ENCODE measurements at places on chromosomes 16 and 17.
A peak's percentile ranks its signal among the peaks of the same experiment; 100 is the strongest.

DNA sequence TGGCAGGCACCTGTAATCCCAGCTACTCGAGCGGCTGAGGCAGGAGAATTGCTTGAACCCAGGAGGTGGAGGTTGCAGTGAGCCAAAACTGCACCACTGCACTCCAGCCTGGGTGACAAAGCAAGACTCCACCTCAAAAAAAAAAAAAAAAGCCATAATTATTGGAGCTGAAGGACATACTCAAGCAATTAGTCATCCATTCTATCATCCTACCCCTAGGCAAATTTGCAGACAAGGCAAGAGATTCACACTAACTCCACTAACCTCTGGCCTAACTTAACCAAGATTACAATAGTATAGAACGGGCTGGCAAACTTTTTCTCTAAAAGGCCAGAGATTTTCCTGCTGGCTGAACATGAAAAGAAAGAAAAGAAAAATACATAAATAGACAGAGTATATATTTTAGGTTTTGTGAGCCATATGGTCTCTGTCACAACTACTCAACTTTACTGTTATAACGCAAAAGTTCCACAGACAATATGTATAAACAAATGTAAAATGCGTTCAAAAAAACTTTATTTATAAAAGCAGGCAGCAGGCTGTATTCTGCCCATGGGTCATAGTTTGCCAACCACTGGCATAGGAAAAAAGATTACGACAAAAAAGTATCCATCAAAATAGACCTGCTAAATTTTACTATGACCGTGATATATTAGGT is 29.7 kb downstream of the BRIP1 start:
- DNase-seq = no peak

DNA sequence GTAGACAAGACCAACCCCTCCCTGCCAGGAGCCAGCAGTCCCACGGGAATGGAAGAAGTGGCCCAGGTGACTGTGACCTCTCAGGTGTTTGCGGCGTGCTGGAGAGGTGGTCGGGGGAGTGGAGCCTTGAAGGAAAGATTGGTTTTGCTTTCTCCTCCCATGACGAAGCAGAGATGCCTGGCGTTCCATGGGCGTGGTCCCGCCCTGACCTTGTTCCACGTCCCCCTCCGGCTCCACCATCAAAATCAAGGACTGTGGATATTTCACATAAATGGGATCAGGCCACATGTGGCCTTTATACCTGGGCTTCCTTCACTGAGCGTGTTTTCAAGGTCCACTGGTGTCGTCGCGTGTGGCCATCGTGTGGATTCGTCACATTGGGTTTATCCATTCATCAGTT is 270.6 kb upstream of the TNRC6C start:
- DNase-seq = no peak

- no peak for DNase-seq
These were observed 79.9 kb upstream of the CBX4 start for GRCh38 chr17:79919164-79919585.

DNA sequence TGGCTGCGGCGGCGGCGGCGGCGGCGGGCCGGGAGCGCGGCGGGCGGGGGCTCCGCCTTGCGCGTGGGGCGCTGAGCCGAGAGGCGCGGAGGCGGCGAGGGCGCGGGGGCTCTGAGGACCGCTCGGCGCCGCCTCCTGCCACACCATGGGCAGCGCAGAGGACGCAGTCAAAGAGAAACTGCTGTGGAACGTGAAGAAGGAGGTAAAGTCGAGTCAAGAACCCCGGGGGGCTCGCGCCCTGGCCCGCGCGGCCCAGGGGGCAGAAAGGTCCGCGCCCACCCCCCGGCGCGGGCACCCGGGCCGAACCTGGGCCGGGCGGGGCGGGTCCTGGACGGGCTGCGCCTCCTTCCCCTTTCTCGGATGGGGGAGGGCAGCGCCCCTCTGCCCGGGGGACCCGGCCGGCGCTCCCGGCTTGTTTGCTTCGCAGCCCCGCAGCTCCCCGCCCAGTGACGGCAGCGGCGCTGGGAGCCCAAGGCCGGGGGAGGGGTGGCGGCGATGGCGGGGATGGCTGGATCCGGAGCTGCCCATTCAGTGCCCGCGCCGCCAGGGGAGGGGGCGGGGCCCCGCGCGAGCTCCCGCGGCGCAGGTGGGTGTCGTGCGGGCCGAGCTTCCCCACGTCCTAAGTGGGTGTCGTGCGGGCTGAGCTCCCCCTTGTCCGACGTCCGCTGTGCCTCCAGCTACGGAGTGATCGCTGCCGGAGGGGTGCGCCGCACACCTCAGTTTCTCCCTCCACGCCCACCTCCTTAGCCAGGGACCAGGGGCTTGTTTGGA is 428 bp downstream of the SGSM2 start:
- peak; percentile 30 for DNase-seq

DNA sequence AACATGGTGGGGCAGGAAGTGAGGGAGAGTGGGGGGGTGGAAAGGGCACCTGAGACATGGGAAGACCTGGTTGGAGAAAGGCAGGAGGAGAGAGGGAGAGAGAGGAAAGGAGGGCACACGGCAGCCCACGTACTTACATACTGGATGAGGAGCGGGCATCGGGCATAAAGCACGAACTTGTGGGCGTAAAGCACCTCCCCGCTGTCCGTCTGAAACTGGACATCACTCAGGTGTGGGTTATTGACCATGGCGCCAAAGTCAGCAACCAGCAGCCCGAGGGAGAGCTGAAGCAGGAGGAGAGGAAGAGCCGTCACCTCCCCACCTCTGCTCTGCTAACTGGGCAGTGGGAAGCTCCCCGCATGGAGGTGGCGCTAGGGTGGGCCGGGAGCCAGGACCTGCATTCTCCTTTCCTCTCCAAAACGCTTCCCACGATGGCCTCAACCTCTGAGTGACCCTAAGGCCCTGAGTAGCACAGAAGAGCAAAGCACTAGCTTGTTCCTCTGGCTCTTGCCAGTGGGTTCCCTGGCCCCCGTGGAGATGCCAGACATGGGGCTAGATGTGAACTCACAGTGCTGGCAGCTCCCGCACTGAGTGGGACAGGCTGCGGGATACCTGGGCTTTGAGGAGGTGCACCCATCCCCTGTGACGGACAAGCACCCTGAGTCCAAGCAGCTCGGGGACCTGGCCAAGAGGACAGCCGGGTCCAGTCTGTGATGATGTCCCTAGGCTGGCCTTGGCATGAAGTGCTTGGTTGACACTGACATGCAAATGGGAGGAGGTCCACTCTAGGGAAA is 16.9 kb downstream of the SLX4 start:
- DNase-seq = no peak

DNA sequence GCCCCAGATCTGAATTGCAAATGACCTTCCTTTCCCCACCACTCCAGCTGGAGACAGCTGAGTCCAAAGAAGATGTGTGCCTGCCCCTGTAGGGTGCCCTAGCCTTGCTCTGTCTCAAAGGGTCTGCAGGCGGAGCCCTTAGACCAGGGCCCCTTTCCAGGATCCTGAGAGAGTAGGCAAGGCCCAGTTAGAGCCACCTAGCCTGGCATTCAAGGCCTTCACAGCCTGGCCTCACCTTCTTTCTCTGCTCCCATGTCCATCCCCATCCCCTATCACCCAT is 66.6 kb upstream of the LHX1 start:
- no peak for DNase-seq

- no peak for DNase-seq
These were observed 215.4 kb downstream of the CHD9NB start for GRCh38 chr16:52837251-52837650.

DNA sequence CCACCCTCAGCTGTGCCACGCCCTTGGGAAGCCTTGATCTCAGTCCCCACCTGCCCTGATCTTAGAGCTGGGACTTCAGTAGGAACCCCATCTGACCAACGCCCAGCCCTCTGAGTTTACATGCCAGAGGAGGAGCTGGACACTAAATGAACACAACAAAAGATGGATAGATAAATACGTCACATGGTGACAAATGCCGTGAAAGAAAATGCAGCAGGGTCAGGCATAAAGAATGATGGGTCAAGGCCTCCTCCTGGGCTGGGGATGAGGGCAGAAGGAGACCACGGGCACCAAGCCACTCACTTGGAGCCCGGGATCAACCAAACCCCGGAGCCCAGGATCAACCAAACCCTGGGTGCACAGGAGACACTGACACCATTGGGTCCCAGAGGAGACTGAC is 354.9 kb downstream of the C16orf95 start:
- DNase-seq = no peak

- no peak for DNase-seq
These were observed 86.9 kb downstream of the FOXL1 start for GRCh38 chr16:86665319-86665675.

- DNase-seq = no peak
These were observed 33.3 kb upstream of the MGAT5B start for GRCh38 chr17:76834870-76835269.

DNA sequence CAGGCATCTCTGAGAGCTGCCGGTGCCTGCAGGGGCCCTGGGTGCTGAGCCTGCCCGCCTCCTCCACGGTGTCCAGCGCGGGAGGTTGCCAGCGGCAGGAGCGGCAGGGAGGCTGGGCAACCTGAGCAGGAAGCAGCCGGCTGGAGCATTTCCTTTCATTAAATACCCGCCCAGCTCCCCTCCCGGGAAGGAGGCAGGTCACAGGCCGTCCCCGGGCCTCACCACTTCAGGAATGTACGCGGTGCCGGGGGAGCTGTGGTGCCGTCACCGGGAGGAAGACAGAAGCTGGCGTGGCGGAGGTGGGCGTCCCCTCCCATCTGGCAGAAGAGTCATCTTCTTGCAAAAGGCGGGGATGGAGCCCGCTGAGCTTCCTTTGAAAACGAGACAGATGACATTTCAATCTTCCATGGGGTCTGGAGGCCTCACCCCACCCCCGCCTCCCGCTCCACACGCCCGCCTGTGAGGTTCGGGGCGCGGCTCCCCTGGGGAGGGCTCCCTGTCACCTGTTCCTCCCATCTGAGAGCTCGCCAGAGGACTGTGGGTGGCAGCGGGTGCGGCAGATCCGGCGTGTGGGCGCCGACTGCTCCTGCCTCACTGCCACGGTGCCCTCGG is 16.0 kb downstream of the SOX8 start:
- peak; percentile 25 for DNase-seq

GRCh38 chr16:2152695-2153506 is 2.7 kb upstream of the TRAF7 start:
- DNase-seq = peak; percentile 15

DNA sequence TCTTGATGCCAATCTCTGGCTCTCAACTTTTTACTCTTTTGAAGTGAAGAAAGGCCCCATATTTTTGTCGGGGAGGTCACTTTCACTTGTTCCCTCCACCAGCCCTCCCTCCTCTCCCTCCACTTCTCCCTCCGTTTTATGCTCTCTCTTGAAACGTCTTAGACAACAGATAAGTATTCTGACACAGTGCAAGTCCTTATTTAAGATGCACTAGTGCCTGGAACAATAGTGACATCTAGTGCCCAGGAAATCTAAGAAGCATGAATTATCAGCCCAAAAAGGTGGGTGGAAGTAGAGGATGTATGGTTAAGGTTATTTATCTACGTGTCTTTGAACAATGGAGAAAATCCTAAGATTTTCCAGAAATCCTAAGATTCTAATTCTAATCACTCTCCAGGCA is 17.9 kb downstream of the PSME3IP1 start:
- no peak for DNase-seq

DNA sequence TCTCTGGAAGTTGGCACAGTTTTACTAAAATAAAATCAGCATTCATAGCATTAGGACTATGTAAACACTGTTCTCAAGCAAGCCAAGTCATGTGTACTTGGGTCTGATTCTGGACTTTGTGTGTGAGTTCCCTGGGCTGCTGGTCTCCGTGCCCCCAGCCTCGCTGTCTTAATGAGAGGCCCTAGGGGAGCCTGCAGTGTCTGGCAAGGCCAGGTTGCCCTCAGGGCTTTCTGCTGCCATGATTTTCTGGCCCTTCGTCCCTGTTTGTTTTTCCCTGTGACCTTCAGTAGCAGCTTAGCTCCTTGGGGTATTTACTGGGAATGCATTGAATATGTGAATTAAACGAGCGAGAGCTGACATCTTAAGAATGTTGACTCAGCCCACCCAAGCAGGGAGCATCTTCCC is 161.8 kb downstream of the RPTOR start:
- no peak for DNase-seq

- no peak for DNase-seq
These were observed 6.6 kb downstream of the CDC42EP4 start for GRCh38 chr17:73304971-73305812.

- DNase-seq = no peak
These were observed 8.4 kb downstream of the HNF1B start for GRCh38 chr17:37736428-37736827.
